GM12892 (cell line): ENCODE measurements at places on chromosomes 4 and X.
A peak's percentile ranks its signal among the peaks of the same experiment; 100 is the strongest.

GRCh38 chrX:123185721-123186120 lies 1.6 kb downstream of the GRIA3 start:
- no peak for DNase-seq

GRCh38 chr4:141246243-141246642 lies 25.5 kb downstream of the ZNF330 start:
- DNase-seq: no peak

DNA sequence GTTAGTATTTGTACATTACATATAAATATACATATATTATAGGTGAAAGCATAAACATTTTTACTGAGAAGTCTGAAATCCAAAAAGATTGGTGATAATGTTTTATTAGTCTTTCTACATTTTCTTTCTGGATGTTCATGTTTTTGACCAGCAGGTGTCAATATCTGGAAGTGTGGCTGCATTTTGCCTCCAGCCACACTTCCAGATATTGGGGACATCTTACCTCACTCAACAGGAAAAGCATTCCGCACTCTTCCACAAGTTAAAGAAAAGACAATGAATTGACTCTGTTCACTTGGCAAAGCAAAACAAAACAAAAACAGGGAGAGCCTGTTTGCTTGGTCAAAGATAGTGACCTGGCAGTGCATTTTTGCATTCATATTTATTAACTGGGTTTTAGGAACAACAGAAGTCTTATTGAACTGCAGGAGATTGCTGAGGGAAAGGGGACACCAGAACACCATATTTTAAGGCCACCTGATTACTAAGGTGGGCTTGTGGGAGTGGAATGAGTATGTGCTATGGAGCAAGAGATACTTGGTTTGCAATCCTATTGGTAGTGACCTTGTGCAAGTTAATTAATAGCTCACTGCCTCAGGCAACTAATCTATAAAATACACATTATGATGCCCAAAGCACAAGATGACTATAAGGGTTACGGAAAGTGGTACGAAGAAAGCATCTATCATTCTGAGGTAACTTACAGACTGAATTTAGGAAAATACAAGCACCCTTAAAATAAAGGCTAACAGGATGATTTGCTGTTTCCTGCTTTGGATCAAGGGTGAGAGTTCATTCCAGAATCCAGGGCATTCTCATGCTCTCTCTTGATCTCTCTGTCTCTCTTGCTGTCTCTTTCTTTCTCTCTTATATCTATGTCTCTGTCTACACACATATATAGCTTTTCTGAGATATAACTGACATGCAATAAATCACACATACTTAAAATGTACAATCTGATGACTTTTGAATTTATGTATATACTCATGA lies 389.9 kb upstream of the EMCN start:
- no peak for DNase-seq

DNA sequence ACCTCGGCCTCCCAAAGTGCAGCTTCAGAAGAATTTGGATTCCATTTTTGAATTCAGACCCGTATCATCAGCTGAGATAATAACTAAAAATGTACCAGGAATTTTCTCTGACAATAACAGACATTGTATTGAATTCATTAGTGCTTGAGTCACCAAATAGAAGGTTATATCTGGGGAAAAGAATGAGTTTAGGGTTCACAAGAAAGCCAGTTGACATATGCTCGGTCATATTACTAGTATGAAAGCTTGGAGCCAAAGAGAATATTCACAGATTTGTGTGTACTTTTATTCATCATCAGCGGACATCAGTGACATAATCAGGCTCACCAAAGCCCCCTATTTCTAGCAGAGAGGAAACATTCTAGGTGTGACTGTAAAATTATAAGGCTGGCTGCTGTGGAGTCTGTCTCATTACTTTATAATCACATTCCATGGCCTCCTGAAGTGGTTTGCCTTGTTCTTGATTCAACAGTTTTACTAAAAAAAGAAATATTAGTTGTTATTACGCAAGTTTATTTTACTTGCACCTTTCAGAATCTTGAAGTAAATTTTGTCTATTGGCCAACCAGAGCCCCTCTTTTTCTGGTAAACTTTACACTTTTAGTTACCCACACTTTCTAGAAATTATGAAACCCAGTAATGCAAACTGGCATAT lies 14.6 kb upstream of the DCTD start:
- DNase-seq: no peak

DNA sequence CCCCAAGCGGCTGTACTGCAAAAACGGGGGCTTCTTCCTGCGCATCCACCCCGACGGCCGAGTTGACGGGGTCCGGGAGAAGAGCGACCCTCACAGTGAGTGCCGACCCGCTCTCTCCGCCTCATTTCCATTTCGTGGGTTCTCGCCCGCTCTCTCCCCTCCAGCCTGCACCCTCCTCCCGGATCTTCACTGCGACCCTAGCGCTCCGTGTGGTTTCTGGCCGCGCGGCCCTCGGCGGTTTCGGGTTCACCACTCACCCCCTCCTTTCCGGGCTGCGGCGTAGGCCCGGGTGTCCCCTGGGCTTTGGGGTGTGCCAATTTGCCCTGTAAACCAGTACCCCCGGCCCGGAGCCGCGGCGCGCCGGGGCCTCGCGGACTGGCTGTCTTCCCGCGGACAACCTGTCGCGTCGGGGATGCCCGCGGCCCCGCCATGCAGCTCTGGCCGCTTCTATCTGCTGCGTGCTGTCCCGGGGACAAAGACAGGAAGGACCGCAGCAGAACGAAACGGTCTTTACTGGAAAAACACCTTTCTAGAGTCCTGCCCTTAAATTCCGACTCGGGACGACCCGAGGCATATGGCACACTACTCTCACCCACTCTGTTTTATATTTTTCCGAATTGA lies 737 bp downstream of the FGF2 start:
- DNase-seq: peak; percentile 60

- DNase-seq: no peak
Observed at GRCh38 chr4:168740691-168741090, 243.8 kb downstream of the PALLD start.

- no peak for DNase-seq
Observed at GRCh38 chr4:133498149-133498548, 349.1 kb downstream of the PCDH10 start.

- DNase-seq: no peak
Observed at GRCh38 chrX:69280933-69281332, 115.7 kb upstream of the PJA1 start.

GRCh38 chr4:25949173-25949748 lies 35.2 kb downstream of the SMIM20 start:
- DNase-seq: no peak

DNA sequence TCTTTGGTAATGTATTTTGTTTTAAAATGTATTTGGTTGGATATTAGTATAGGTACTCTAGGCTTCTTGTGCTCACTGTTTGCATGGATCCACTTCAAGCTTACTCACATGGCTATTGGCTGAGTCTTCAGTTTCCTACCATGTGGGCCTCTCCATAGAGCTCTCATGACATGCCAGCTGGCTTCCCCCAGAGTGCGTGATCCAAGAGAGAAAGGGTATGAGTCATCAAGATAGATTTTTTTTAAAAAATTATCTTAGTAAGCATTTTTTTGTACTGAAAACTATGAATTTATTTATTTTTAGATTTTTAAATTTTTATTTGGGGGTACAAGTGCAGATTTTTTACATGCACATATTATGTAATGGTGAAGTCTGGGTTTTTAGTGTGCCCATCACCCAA lies 219.1 kb upstream of the AMOT start:
- DNase-seq: no peak

DNA sequence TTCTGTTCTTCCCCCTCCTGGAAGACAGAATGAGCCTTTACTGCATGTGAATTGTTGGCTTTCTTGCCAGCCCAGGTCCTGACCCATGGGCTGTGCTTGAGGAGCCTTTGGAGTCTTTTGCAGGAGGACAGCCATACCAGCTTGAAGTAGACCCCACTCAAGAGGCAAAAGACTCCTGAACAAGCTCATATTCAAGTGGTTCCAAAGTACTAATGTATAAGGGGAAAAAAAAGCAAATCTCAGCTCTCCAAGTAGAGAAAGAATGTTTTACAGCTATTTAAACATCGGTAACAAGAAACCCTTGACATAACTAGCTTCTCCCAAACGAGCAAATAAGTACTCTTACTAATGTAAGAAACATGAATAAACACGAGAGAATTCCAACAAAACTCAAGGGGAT lies 174.9 kb upstream of the MXRA5 start:
- DNase-seq: no peak

- DNase-seq: no peak
Observed at GRCh38 chrX:79704325-79704724, 310.2 kb upstream of the TBX22 start.

DNA sequence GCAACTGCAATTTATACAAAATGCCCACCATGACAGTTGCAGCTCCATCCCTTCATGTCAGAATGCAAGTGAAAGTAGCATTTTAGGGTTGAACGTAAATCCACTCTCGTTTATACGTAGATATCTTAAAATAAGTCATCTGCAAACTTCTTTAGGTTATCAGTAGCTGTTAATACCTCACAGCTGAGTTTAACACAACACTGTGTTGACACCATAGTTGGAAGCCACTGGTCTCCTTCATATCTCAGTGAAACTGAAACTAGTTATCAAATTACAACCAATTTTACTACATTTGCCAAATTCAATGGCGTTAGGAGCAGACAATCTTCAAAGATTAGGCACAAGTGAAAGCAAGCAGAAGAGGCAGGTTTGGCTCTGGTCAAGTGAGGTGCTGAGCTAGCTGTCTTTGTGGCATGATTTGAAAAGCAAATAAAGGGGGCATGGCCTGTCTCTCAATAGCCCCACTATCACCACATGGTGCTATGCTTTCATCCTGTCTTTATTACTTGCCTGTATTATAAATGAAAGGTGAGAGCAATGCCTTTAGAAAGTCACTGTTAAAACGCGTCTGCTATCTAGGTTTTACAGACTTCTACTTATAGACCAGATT lies 12.3 kb downstream of the PPP3CA start:
- no peak for DNase-seq

DNA sequence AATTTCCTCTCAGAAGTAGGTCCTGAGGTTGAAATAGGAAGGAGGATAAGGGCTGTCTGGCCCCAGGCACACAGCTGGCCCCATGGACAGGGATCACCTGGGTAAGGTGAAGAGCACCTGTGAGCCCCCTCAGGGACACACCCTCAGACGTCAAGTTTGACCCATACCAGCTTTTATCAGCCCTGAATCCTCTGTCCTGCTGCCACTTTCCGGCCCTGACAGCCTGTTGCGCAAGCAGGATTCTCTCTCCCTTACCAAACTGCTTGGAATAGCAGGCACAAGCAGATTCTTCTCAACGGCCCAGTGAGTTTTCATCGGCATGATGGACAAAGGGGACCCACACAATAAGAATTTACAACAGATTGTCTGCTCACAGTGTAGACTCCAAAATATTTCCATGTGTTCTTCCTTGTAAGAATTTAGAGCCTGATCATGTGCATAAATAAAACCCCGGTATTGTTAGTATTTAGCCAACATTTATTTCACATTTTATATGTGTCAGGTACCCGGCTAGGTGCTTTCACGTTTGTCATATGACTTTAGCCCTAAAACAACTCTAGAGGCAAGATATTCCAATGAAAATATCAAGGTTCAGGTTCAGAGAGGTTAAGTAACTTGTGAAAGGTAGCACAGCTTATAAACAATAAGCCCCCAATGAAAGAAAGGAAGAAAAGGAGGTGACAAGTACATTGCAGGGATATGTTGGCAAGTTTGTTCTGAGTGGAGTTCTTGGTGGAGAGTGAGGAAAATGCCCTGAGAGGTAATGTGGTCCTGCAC lies 107.2 kb upstream of the KIT start:
- no peak for DNase-seq

DNA sequence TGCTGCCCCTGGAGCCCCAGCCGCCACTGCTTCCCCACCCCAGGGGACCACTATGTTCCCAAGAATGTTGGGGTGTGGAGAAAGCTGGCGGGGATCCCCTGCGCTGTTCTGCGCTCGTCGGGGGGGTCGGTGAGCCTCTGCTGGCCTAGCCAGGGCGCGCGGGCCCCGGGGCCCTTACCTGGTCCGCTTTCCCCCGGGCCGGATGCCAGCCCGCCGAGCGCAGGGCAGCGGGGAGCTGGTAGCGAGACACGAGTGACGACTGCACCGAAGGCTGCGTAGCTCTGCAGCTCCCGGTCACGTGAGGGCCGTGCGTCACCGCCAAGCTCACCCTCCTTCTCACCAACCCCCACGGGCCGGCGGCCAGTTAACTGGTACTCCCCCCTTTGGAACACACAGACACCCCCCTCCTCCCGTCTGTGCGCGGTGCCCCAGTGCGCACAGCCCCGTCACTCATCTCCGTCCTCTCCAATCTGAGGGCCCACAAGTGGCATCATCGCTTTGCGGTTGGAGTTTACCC lies at the start of gene BEX1:
TSS of gene BEX1 (minus strand) at position 254 of the 517 bp plus-strand sequence. CDS start 897 bp downstream, outside the sequence.
- no peak for DNase-seq

DNA sequence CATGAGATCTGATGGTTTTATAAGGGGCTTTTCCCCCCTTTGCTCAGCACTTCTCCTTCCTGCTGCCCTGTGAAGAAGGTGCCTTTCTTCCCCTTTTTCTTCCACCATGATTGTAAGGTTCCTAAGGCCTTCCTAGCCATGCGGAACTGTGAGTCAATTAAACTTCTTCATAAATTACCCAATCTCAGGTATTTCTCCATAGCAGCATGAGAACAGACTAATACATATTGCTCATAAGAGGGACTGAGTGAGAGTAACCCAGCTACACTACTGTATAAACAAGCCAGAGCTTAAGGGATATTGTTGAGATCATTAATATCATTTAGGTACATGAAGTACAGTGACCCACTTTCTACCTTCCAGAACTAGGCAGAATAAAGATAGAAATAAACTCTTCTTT lies 102.9 kb downstream of the TEX13A start:
- DNase-seq: no peak

DNA sequence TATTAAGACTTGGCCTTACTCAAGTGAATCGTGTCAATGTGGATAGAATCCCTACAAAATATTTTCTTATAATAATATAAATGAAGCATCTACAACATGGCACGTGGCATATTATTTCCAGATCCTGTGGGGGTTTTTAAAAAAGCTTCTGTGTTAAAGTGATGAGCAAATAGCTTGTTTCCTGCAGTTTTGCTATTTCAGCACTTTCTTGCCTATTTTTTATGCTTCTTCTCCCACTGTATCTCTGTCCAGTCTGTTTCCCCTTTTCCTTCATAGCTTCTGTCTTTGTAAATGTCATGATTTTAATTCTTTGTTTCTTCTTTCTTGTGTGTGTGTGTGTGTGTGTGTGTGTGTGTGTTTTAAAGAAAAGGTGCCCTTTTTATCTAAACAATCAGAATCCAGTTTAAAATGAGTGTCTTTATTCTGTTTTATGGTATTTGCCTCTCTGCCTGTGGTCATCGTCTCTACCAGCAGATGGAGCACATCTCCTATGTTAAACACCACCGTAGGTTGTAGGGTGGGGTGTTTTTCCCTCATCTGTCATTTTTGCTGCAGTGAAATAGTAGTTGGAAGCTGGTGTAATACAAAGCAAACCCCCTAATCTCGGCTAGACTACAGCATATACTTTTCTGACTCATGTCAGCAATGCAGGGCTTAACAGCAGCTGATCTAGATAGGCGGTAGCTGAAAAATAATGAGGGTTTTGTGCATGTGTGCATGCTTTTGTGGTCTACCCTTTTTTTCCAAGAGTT lies 33.1 kb downstream of the FTHL17 start:
- DNase-seq: no peak

- DNase-seq: no peak
Observed at GRCh38 chr4:56321251-56321650, 66.0 kb downstream of the AASDH start.
